ENCODE measurements at places on chromosomes 6 and 20. TPM values are rescaled to one million over a fixed set of nuclear protein-coding genes. Genes with fewer than 3 reads are reported as not detected.

- no peak overlapping the region for H3K4me3 ChIP-seq
- H3K27ac ChIP-seq = no peak overlapping the region
- peak; percentile 28 for DNase-seq
- H3K27me3 ChIP-seq = no peaks in the 10 kb centered on the region
These were observed 600.5 kb upstream of the EYS start for GRCh38 chr6:66307490-66307889.

GRCh38 chr20:54219751-54220426 is 12.0 kb downstream of the PFDN4 start:
- DNase-seq = peak; percentile 65
- peaks cover 47% of the 10 kb centered on the region for H3K36me3 ChIP-seq
- no peaks in the 10 kb centered on the region for H3K27me3 ChIP-seq
- no peak overlapping the region for H3K27ac ChIP-seq
- H3K4me3 ChIP-seq = no peak overlapping the region

- H3K36me3 ChIP-seq = peaks cover 59% of the 10 kb centered on the region
- peaks cover 11% of the 10 kb centered on the region for H3K4me1 ChIP-seq
- no peak overlapping the region for H3K4me3 ChIP-seq
- H3K27me3 ChIP-seq = no peaks in the 10 kb centered on the region
These were observed 31.3 kb downstream of the TTI1 start for GRCh38 chr20:38001981-38002380.

DNA sequence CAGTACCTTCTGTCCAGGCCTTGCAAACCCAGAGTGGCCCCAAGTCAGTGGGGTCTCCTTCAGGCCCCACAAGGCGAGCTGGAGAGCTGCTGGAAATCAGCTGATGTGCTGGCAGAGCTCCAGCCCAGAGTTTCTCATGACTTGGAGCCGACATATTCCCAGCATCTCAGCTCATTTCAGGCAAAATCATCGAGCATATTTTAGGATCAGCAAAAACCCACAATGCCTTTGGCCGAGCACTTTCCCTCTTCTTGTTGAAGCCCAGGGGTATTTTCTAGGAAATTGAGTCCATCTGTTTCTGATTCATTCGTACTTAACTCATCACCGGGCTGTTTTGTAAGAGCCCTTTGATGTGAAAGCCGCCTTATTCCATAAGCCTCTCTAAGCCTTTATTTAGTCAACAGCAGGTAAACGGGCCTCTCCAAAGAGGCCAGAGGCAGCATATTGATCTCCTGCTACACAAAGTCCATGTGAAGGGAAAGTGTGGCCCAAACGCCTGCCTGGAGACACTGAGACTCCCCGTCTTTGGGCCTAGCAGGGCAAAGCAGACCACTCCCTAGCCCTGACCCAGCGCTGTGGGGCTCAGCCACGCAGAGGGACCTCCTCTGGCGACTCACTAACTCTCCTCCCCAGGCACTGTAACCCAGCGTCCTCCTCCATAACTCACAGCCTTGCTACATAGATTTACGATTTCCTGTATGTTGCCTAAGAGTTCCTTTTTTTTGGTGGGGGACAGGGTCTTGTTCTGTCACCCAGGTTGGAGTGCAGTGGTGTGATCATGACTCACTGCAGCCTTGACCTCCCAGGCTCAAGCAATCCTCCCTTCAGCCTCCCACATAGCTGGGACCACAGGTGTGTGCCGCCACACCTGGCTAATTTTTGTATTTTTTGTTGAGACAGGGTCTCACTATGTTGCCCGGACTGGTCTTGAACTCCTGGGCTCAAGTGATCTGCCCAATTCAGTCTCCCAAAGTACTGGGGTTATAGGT is 12.1 kb upstream of the C20orf203 start:
- H3K27me3 ChIP-seq = no peaks in the 10 kb centered on the region
- DNase-seq = peak; percentile 78
- H3K27ac ChIP-seq = no peak overlapping the region
- H3K36me3 ChIP-seq = peaks cover 2% of the 10 kb centered on the region
- H3K4me1 ChIP-seq = peaks cover 10% of the 10 kb centered on the region

GRCh38 chr6:25253351-25253750 is 25.8 kb upstream of the CARMIL1 start:
- no peak overlapping the region for H3K4me3 ChIP-seq
- DNase-seq = peak; percentile 46
- H3K27me3 ChIP-seq = no peaks in the 10 kb centered on the region
- H3K36me3 ChIP-seq = no peaks in the 10 kb centered on the region

DNA sequence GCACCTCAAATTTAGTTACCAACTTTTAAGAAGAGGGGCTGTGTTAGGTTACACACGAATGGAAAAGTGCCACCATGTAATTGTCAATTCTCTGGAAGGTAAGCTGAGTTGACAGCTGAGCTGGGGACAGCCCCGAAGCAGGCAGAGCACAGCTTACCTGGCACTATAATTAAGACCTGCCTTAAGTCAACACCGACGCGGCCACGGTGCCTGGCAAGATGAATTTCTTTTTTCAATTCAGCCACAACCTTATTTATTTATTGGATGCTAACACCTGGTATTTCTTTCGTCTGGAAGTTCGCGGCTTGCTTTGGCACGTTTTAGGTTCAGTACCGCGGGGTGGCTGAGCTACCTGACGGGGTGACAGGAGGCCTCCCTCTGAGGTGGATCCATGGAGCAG is 40.6 kb upstream of the NFATC2 start:
- H3K4me3 ChIP-seq = no peak overlapping the region
- H3K27me3 ChIP-seq = peaks cover 16% of the 10 kb centered on the region
- H3K36me3 ChIP-seq = peaks cover 13% of the 10 kb centered on the region
- no peak for DNase-seq

DNA sequence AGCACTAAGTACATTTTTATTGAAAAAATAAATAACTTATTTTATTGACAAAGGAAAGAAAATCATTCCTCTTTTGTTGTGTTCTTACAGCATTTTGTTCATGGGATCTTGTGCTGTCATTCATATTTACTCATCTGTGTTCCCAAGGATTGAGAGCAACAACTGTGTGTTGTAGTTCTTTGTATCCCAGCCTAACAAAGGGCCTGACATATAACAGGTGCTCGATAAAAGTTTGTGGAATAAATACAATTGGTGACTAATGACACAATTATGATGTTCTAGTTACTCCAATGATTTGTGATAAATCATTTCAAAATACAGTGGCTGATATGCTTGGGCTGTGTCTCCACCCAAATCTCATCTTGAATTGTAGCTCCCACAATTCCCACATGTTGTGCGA is 7.9 kb upstream of the OGFRL1 start:
- no peak overlapping the region for H3K27ac ChIP-seq
- H3K4me3 ChIP-seq = no peak overlapping the region
- peaks cover 7% of the 10 kb centered on the region for H3K4me1 ChIP-seq
- no peak for DNase-seq
- no peaks in the 10 kb centered on the region for H3K36me3 ChIP-seq
- no peaks in the 10 kb centered on the region for H3K27me3 ChIP-seq

DNA sequence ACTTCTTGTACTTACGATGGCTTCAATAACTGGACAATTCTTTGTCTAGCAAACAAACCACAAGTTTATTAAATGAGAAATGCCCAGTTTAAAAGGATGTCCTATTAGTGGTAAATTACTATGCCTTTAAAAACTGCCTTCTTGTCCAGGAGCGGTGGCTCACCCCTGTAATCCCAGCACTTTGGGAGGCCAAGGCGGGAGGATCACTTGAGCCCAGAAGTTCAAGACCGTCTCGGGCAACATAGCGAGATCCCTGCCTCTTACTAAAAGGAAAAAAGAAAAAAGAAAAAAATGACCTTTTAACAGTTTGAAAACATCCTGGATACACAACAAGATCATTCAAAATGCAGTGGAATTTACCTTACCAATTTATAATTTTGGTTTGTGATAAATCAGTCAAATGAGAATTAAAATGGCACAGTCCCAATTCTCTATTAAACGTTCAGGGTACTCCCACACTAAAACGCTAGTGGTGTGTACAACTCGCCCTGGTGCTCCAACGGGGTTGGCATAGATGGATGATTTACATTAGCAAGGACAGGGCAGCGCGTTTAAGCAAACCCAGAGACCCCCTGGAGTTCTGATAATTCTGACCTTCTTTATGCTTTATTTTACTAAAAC is 2.3 kb downstream of the ZBTB2 start:
- H3K4me3 ChIP-seq = peak overlapping the region; percentile 88
- no peak for DNase-seq
- peaks cover 13% of the 10 kb centered on the region for H3K36me3 ChIP-seq
- peaks cover 21% of the 10 kb centered on the region for H3K4me1 ChIP-seq
- no peaks in the 10 kb centered on the region for H3K27me3 ChIP-seq

DNA sequence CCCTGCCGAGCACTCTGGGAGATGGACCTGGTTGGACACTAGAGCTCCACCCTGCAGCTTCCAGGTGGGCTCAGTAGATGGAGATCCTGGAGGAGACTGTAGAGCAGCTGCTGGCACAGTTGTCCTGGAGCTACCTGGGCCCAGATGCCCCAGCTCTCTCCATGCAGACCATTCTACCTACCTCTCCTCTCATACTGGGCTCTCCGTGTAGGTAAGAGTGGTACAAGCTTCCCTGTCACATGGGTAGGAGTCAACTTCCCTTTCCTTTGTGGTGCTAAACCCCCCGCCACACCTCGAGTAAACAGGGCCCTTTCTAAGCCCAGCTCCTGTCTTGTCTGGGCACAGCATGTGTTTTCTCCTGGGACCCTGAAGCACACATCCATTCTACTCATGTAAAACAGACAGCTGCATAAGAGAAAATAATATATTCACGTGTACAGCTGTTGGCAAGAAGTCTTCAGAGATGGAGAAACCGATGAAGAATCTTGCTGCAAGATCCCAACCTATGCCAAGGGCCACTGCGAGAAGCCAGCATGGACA is 108.1 kb upstream of the DUSP22 start:
- no peak overlapping the region for H3K27ac ChIP-seq
- peaks cover 5% of the 10 kb centered on the region for H3K4me1 ChIP-seq
- no peaks in the 10 kb centered on the region for H3K27me3 ChIP-seq
- no peak overlapping the region for H3K4me3 ChIP-seq

DNA sequence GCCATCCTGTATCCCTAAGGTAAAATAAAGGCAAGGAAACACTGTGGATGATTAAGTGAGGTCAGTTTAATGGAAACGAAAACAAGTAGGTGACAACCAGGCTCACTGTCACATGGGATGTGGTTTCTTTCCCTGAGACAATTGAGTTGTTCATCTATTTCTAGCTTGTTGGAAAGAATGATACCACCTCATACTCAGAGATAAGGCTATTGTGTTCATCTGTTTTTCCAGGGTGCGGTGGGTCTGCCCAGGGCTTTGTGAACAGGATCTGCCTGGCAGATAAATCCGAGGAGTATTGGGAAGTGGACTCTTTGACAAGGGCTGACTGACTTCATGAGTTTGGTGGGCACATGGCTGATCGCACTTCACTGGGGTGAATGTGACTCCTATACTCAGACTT is 80.8 kb upstream of the TIAM2 start:
- DNase-seq = no peak
- no peak overlapping the region for H3K27ac ChIP-seq
- H3K4me1 ChIP-seq = no peaks in the 10 kb centered on the region
- no peak overlapping the region for H3K4me3 ChIP-seq
- H3K36me3 ChIP-seq = peaks cover 6% of the 10 kb centered on the region

DNA sequence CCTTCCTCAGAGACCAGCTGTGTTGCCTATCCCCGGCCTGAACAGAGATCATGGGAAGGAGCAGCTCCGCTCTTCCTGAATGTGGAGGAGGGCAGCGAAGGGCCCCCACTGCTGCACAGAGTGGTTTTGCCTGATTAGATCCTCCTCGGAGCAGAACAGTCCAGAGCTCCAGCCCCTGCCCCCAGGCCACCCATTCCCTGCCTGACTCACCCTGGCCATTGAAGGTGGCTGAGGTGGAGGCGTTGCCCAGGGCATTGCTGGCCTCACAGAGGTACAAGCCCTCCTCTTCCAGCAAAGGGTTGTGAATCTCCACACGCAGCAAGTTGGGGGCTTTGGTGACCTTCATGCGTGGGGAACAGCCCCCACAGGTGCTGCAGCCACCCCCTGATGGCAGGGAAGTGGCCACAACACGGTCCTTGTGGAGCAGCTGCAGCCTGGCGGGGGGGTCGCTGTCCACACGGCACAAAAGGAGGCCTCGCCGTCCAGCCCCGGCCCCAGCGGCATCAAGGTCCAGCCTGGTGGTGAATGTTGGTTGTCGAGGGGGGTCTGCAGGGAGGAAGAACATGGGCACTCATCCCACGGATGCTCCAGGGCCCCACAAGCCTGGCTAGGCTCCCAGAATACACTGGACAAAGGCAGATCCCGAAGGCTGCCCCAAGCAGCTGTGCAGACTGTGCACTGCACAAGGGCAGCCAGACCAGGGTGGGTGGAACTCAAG is 14.7 kb downstream of the SIGLEC1 start:
- no peaks in the 10 kb centered on the region for H3K36me3 ChIP-seq
- no peaks in the 10 kb centered on the region for H3K4me1 ChIP-seq
- no peak overlapping the region for H3K27ac ChIP-seq
- no peak overlapping the region for H3K4me3 ChIP-seq

DNA sequence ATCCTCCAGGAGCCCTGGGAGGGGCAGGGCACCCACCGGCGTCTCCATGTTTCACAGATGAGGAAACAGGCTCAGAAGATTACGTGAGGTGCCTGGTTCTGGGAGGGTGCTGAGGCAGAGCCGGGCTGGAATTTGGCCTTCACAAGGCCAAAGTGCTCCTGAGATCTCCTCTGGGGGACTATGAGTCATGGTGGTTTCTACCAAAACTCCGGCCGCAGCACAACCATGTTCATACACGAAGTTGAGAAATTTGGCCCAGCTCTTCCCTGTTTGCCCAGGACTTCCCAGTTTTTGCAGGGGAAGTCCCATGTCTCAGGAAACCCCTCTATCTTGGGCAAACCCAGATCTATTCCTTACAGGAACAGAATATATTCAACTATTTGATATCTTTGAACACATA is 172.9 kb upstream of the CDYL start:
- no peaks in the 10 kb centered on the region for H3K27me3 ChIP-seq
- DNase-seq = peak; percentile 99
- peaks cover 48% of the 10 kb centered on the region for H3K4me1 ChIP-seq
- peak overlapping the region; percentile 51 for H3K4me3 ChIP-seq

GRCh38 chr20:13267231-13267630 is 46.2 kb downstream of the ISM1 start:
- no peaks in the 10 kb centered on the region for H3K36me3 ChIP-seq
- H3K27me3 ChIP-seq = no peaks in the 10 kb centered on the region

DNA sequence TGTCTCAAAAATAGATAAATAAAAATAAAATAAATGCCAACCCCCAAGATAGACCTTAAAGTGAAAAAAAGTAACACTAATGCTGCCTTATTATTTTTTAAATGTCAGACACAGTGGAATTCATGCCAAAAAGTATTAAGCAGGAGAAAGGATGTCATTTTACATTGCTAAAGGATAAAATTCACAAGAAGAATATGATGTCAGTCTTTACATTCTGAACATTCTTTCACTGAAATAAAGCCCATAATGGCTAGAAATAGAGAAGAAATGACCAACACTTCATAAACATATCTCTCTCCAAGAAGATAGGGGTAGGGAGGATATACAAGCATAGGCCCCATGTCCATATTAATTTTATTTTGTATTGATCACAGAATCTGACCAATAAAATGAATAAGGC is 47.4 kb downstream of the SLC23A2 start:
- no peaks in the 10 kb centered on the region for H3K27me3 ChIP-seq
- no peak overlapping the region for H3K27ac ChIP-seq
- H3K4me1 ChIP-seq = peaks cover 21% of the 10 kb centered on the region
- no peak overlapping the region for H3K4me3 ChIP-seq
- H3K36me3 ChIP-seq = peaks cover 9% of the 10 kb centered on the region

The EFCAB8 gene
- total RNA-seq = not detected

The GRM1 gene
- not detected for total RNA-seq

The CAGE1 gene
- 0.47 TPM for total RNA-seq

The FERMT1 gene
- total RNA-seq = 25.5 TPM

The GHRH gene
- total RNA-seq = not detected

The OLIG3 gene
- total RNA-seq = not detected

The PPP1R3G gene
- 0.07 TPM for total RNA-seq

The FOXF2 gene
- total RNA-seq = 8.0 TPM

The BHLHE23 gene
- not detected for total RNA-seq

The MYLK2 gene
- total RNA-seq = 0.32 TPM

The ZNF165 gene
- 10.8 TPM for total RNA-seq

All from MCF 10A (cell line).